ENCODE measurements at places on chromosomes 7 and 10.
A peak's percentile ranks its signal among the peaks of the same experiment; 100 is the strongest.

GRCh38 chr7:20030915-20031362 is 186.2 kb downstream of the MACC1 start:
- DNase-seq: peak; percentile 41

GRCh38 chr10:127556916-127557315 is 7.8 kb downstream of the NPS start:
- no peak for DNase-seq

GRCh38 chr7:521221-522070 is 1.8 kb upstream of the PDGFA start:
- DNase-seq: no peak

DNA sequence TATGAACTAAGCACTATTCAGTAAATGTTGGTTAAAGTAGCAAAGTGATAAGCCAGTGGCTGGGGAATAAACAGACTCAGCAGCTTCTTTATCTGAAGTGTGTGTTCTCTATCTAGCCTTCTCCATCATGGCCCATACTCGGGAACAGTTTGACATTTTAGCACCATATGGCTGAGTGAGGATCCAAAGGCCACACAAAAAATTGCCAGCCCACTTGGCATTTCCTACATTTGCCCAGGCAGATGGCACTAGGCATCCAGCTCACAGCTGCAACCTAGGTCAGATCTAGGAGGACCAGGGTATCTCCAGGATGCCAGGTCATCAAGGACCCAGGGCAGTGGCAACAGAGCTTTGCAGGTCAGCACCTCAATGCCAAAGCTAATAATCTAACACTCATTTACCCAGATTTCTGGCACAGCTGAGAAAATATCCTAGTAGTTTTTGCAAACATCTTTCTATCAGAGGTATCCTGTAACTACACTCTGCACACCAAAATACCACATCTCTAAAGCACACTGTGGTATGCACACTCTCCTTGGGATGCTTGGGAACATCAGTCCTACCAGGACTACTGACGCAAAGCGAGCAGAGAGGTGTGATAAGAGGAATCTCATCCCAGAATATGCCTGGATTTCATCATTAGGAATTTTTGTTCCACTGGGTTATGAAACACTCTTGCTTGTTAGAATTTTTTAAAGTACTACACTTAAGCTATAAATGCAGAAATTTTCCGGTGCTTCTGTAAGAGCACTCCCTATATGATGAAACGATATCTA is 61.7 kb downstream of the DOCK4 start:
- no peak for DNase-seq

GRCh38 chr10:86363184-86363832 is 3.3 kb downstream of the GRID1 start:
- DNase-seq: no peak

DNA sequence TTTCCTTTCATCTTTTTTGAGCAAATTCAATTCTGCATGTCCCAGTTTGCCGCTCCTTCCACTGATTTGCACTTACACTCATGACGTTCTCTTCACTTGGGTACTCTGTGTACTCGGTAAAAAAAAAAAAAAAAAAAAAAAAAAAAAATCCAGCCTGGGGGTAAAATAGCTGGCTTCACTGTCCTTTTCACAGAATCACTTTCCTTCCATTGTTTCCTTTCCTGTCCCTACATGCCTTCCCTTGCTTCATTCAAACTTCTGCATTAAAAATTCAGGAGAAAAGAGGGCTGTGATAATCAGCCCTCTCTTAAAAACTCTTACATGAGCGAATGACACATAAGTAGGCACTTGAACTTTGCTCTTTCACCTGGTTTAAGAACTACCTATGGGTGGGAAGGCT is 8.7 kb downstream of the ANKRD1 start:
- DNase-seq: no peak

GRCh38 chr10:128575761-128576160 is 449.5 kb upstream of the MKI67 start:
- no peak for DNase-seq

DNA sequence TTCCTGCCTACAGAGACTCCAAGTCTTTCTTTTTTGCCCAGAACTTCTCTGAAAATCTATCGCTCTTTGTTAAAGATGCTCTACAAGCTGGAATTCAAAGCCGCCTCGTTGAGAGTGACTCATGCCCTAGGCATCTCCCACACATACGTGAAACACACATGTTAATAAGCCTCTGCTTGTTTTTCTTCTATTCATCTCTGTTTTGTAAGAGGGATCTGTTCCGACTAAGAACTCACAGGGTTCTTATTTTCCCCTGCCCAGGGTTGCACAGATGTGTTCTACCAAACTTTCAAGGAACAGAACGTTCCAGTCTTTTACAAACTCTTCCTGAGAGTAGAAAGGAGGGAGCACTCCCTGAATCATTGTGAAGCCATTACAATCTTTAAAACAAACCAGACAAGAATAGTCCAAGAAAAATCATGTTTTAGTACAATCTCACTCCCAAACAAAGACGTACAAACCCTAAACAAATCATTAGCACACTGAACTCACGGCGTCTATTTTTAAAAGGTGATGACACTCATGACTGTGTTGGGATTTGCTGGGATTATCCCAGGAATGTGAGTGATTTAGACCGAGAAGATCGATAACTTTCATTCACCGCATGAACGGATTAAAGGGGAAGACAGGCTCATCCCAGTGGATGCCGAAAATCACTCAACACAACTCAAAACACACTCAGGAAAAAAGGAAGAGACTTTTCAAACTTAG is 55.3 kb upstream of the INPP5A start:
- DNase-seq: peak; percentile 70

DNA sequence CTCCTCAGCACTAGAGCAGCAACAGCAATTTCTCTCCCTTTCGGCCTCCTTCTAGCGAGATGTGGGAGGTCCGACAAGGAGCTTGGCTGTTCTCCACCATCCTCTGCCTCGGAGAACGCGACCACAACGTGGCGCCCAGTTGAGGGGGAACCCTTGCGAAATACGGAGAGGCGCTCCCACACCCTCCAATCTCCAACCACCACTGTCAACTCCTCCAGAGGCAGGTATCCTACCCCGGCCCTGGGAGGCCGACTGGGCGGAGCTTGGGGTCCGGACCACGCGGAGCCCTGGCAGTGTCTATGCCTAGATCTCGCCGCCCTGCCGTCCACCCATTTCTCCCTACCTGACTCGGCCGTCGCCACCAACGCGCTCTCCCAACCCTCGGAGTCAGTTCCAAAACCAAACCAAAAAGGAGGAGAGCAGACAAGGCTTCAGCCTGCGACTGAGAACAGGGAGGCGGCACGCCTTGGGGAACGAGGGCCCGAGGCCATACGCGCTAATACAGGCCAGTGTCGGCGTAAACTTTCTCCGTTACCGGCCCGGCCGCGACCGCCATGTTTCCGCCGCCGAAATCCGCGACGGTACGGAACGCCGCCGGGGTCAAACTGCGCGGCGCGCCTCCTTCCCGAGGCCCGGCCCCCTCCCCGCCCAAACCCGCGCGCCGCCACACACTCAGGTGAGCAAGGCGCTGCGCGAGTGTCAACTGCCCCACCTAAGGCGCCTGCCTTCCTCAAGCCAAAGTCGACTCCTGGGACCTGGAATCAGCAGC is at the start of gene TMEM168:
Gene TMEM168, minus strand, starts transcription at position 577 of the 769 bp plus-strand sequence. CDS start 5,568 bp downstream, outside the sequence.
- peak; percentile 63 for DNase-seq

- no peak for DNase-seq
Measured at GRCh38 chr7:155178096-155178495, 108.0 kb downstream of the HTR5A start.

GRCh38 chr7:150378115-150378852 is 846 bp upstream of the ZNF775 start:
- DNase-seq: no peak

GRCh38 chr7:391411-391951 is 101.5 kb downstream of the FOXL3 start:
- no peak for DNase-seq

All from astrocyte of the cerebellum (primary cell).